ENCODE measurements at places on chromosomes 11 and 22.

GRCh38 chr11:119100994-119101758 is 477 bp downstream of the DPAGT1 start:
- DNase-seq, result no peak

GRCh38 chr11:866481-866880 is 23.8 kb downstream of the TSPAN4 start:
- DNase-seq, result no peak

- DNase-seq, result no peak
These were observed 122.9 kb downstream of the DCDC1 start for GRCh38 chr11:31246451-31247165.

- DNase-seq, result no peak
These were observed 107.0 kb downstream of the KCNQ1OT1 start for GRCh38 chr11:2592559-2593392.

- no peak for DNase-seq
These were observed 2.0 kb upstream of the EHD1 start for GRCh38 chr11:64880240-64881001.

GRCh38 chr11:30346068-30346688 is 23.3 kb downstream of the ARL14EP start:
- no peak for DNase-seq

DNA sequence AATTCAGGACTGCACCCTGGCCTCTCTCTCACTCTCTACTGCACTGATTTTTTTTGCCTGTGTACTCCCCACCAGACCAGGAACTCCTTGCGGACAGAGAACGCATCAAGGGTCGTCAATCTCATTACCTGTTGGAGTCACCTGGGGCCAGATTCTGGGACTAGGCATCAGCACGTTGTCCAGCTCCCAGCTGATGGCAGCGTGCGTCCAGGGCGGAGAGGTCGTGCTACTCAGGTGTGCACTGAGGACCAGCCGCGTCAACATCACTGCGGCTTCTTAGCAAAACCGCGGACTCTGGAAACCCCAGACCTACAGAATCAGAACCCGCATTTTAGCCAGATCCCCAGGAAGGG is 13.1 kb downstream of the KCNJ5 start:
- DNase-seq, result no peak

GRCh38 chr11:115803073-115803740 is 299.0 kb upstream of the CADM1 start:
- DNase-seq, result no peak

- DNase-seq, result no peak
These were observed 24.5 kb downstream of the MCHR1 start for GRCh38 chr22:40703736-40704135.

DNA sequence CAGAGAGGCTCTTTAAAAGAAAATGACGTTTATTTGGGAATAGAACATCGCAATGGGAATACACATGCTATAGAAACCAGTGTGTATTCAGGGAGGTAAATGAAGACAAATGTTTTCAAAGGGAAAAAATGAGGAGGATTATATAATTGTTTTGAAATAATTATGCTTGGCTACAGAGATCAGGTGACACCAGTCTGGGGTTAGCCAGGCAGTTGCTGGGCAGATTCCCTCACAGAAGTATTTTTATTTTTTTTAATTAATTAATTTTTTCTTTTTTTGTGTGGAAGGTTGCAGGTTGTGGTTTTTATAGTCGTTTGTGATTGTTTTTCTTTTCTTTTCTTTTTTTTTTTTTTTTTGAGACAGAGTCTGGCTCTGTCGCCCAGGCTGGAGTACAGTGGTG is 5.6 kb upstream of the STARD10 start:
- DNase-seq, result no peak

- DNase-seq, result no peak
These were observed 65.8 kb upstream of the WNT7B start for GRCh38 chr22:46042786-46043185.

GRCh38 chr11:9187616-9188015 is 77.5 kb downstream of the DENND5A start:
- DNase-seq, result no peak

DNA sequence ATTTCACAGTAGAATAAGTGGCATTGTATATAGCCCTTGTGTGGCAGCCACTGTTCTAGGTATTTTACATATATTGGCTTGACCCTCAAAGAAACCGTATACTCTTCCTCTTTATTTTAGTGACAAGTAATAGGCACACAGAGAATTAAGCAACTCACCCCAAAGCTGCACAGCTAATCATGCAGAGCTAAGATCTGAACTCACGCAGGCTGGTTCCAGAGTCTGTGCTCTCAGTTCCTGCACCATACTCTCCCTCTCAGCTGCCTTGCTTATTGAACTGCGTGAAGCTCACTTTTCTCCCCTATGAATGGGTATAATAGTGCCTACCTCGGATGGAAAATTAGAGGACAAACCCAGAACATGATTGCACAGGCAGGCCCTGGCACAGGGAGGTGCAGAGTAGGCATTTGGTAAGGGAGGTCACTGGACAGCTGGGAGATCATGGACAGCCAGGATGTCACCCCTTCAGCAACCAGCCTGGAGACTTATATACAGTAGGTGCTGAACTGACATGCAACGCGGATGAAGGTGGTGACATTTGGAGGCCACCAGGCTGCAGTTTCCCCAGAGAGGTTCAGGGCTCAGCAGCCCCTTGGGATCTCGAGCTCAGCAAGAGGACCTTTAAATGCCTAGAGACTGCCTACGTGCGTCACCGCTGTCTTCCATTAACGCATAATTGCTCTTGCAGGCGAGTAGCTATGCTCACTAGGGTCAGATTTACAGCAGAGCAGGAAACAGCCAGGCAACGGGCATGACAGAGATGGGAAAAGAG is 78.4 kb upstream of the TP53I11 start:
- no peak for DNase-seq

DNA sequence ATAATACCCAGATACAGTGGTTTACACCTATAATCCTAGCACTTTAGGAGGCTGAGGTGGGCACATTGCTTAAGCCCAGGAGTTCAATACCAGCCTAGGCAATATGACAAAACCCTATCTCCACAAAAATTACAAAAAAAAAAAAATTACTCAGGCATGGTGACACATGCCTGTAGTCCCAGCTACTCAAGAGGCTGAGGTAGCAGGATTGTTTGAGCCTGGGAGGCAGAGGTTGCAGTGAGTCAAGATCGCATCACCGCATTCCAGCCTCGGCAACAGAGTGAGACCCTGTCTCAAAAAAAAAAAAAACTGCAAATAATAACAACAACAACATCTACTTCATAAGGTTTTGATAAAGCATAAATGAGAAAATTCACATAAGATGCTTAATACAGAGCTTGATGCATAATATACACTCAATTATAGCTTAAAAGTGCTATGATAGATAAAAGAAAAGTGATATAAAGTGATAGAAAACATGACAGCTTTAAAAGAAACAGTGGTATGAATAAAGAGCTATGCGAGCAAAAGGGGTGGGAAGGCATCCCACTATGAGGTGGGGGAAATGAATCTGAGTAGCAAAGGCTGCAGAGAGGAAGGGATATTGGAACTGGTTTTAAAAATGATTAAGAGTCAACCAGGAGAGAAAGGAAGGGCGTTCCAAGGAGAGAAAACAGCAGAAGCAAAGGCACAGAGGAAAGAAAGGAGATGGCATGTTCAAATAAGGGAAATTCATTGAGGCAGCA is 197.6 kb downstream of the KIF18A start:
- DNase-seq, result peak; percentile 65

DNA sequence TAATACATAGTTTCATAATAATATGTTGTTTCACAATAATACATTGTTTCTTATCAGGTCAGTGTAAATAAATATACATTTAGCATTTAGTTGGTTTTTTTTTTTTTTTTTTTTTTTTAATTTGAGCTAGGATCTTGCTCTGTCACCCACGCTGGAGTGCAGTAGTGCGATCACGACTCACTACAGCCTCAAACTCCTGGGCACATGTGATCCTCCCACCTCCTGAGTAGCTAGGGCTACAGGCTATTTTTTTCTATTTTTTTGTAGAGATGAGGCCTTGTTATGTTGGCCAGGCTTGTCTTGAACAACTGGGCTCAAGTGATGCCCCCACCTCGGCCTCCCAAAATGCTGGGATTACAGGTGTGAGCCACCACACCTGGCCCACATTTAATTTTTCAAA is 43.5 kb downstream of the MIAT start:
- no peak for DNase-seq

GRCh38 chr22:43824724-43825420 is 12.8 kb upstream of the EFCAB6 start:
- DNase-seq, result no peak

DNA sequence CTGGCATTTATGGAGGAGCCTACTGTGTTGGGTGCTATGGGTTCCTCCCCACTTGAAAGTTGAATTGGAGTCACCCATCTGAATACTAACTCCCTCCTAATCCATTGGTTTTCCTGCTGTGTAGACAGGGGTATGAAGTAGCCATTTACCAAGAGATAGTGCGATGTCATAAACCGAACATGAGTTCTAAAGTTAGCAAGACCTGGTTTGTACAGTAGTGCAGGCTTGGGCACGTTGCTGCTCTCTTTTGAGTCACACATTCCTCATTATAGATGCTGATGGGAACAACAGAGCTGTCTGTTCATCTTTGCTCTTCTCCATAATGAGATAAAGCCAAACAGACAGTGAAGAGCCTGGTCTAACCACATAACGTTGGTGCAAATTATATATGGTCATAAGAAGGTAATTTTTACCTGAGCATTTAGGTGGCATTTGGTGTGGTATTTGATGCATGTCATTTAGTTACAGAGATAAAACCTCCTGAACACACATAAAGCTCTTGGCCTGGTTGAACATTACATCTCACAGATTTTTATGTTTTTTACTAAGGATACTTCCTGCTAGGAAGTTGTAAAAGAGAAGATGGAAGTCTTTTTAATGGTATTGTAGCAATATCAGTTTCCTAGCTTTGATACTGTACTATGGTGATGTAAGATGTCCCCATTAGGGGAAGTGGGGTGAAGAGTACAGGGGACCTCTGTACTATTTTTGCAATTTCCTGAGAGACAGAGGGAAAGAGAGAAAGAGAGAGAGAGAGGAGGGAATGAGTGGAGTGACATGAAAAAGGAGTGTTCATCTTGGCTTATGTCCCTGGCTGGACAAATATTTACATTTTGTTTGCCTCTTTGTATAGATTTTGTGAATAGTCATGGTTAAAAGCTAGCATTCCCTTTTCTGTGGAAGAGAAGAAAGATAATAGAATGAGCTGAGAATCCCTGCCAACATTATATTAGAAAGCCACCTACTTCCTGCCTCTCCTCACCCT is 27.9 kb downstream of the GRAP2 start:
- DNase-seq, result no peak

DNA sequence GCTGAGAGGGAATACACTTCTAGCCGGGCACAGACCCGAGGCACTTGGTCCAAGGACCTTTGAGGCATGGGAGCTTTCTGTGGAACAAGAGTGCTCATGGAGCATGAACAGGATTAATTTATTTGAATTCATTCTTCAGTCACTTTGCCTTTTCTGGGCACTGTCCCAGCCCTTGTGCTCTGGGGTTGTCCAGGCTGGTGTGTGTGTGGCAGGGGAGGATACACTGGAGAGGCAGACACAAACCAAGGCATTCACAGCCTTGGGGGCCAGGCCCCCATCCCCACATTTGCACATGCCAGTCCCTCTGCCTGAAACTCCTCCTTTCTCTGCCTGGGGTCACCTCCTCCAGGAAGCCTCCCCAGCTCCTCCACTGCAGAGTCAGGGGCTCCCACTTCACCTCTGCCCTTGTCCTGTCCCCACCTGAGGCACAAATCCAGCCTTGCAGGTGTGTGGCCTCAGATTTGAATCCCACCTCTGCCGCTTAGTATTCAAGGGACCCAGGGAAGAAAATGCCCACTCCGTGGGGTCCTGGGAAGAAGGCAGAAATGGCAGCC is 55.5 kb downstream of the MYO7A start:
- no peak for DNase-seq

- DNase-seq, result no peak
These were observed 290.2 kb upstream of the NCAM1 start for GRCh38 chr11:112670806-112671570.

- DNase-seq, result no peak
These were observed 87.5 kb downstream of the BLID start for GRCh38 chr11:122028545-122028944.

- DNase-seq, result no peak
These were observed 439.6 kb downstream of the TMEM135 start for GRCh38 chr11:87477321-87477720.

GRCh38 chr22:43377896-43378704 is 33.7 kb upstream of the MPPED1 start:
- DNase-seq, result no peak

All from epithelial cell of proximal tubule (primary cell).